ENCODE measurements at places on chromosomes 6 and 20.

GRCh38 chr6:169654598-169655391 is 47.0 kb downstream of the WDR27 start:
- peak; percentile 71 for DNase-seq

- no peak for DNase-seq
Measured at GRCh38 chr20:41748756-41749582, 130.8 kb upstream of the CHD6 start.

GRCh38 chr6:123838505-123839234 is 35.0 kb downstream of the NKAIN2 start:
- no peak for DNase-seq

DNA sequence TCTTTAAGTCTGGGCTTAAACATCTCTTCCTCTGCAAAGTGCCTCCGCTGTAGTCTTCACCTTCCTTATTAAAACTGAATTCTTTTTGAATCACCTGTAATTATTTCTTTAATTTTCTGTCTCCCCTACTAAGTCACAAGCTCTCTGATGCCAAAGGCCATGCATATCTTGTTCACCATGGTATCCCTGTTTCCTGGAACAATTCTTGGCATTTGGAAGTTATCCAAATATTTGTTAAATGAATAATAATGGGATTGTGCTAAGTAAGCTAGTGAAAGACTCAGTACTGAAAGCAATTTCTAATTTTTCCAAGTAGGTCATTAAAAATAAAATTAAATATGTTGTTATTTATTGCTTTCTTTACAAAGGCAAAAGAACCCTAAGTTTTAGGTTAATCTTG is 12.2 kb downstream of the SNAP91 start:
- DNase-seq = peak; percentile 29

GRCh38 chr6:163779727-163780284 is 365.3 kb downstream of the QKI start:
- DNase-seq = no peak

- no peak for DNase-seq
Measured at GRCh38 chr6:166307082-166308032, 835 bp downstream of the PRR18 start.

DNA sequence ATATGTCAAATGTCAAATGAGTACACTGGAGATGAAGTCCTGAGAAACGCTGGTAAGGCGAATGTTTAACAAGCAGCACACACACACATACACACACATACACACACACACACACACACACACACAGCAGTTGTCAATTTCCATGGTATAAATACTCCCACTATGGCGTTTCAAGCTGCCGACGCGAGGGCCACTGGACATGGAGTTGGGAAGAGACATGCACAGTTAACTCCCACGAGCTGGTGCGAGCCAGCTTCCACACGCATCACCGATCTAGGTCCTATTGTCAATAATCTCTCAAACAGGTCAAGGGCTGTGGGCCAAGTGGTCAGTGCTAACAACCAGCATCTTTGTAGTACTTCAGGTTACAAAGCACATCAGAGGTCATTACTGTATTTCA is 58.9 kb downstream of the TRERF1 start:
- no peak for DNase-seq

DNA sequence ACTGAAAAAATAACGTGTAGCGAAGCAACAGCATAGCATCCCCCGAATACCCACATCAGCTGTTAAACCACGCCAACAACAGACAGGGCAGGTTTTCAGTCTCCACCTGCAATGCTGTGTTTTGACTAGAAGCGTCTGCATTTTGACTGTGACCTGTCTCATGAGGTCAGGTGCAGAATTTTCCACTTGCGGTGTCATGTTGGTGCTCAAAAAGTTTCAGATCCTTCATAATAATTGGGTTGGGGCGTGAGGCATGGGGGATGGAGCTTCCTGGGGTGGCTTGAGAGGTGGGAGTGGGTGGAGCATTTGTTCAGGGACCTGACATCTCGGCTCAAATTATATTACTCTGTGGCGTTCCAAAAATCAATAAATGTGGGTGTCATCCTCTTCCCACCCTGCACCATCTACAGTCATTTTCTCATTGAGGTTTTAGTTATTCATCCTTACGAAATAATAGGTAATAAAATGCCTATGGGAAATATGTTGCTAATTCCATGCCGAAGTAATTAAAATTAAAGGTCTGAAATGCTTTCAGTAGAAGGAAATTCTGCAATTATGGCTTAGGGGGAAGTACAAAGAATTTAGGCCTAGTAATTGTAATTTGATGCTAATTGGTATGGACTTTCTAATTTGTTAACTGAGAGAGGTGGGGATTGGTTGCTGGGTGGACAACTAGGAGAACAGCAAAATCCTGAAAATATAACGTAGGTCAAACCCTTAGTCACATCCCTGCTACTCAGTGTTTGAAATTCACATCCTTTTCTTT is 81.0 kb downstream of the TIAM2 start:
- DNase-seq = no peak

DNA sequence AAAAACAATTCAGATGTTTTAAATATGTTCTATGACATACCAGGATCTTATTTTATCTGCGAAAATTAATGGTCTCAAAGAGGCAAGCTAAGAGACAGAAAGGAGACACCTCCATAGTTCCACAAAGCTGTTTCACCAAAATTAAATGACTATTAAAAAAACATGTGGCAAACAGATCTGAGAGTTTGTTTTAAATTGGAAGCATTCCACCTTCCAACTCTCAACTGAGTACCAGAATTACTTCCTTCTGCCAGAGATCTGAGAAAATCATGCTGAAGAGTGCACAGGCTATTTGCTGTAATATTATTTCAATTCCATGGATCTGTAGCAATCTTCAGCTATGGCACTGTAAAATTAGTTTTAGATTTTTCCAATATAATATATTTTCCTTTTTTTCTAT is 669.5 kb upstream of the MARCKS start:
- no peak for DNase-seq

DNA sequence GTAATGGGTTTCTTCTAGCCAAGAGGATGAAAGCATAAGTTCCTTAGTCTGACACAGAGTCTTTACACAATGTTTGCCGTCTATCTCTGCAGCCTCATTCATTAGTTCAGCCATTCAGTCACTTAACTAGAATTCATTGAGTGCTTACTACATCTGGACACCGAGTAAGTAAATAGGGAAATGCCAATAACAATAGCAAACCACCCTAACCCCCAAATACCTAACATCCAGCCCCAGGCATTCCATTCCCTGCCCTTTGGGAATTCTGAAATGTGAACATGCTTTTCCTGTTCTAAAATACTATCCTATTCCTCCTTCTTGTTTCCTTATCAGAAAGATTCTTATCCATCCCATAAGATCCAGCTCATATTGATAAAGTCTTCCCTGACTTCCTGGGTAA is 277.6 kb upstream of the RNF217 start:
- DNase-seq = peak; percentile 47

DNA sequence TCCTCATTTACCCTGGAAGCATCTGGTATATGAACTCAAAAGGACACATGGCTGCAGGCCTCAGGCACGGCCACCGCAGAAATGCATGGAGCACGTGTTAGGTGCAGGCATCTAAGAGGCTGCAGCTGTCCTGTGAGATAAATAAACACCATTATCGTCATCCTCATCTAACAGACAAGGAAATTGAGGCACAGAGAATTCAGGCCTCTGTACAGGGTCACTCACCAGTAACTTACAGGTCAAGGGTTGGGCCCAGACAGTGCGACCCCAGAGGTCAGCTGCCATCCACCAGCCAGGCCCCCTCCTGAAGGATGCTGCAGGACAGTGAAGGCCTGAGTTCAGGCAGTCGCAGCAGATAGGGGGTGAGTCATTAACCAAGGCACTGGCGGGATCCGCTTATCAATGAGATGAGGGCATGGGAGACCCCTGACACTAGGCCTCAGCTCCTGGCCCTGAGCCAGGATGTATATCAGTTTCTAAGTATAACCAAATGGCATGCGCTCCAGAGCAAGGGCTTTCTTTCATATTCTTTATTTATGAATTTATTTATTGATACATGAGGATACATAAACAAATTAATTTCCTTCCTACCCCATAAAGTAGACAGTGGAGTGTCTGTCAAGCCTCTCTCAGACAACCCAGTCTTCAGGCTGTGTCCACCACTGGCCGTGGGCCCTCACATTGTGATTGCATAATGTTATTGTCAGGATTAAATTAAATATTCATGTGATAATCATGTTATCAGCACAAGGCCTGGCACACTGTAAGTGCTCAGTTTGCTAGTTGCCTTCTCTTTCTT is 316.9 kb downstream of the QKI start:
- DNase-seq = no peak

DNA sequence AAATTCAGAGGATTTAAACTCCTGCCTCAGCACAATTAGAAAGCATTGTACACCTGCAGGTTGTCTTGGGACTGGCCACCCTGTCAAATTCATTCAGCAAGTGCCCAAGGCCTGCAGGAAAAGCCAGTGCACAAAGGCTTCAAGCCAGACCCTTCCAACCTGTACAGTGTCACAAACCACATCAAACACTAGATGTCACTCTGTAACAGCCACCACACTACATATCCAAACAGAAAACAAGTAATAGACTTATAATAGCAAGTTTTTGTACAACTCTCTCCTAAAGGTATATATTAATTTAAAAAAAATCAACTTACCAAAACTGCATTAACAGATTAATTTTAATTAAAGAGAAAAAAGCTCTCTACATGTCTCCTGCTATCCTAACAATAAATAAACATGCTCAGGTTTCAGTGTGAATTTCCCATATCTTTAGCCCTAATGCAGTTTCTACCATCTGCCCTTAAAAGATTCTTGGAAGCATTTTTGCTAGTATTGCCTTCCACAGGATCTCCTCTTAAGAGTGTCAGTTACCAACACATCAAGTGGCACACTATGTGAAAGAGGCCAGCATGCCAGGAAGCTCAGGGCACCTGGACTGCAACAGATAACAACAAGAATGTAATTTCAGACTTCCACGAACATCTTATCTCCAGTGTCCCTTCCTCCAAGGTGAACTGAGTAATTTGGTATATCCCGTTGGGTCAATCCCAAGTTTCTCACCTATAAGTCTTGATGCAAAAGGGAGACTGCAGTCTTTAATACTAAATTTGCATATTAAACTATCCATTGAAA is 47.5 kb downstream of the RALGAPA2 start:
- peak; percentile 15 for DNase-seq
